ENCODE measurements at places on chromosomes 7 and 10.

GRCh38 chr10:94192974-94193373 is 169.8 kb downstream of the NOC3L start:
- DNase-seq: no peak

DNA sequence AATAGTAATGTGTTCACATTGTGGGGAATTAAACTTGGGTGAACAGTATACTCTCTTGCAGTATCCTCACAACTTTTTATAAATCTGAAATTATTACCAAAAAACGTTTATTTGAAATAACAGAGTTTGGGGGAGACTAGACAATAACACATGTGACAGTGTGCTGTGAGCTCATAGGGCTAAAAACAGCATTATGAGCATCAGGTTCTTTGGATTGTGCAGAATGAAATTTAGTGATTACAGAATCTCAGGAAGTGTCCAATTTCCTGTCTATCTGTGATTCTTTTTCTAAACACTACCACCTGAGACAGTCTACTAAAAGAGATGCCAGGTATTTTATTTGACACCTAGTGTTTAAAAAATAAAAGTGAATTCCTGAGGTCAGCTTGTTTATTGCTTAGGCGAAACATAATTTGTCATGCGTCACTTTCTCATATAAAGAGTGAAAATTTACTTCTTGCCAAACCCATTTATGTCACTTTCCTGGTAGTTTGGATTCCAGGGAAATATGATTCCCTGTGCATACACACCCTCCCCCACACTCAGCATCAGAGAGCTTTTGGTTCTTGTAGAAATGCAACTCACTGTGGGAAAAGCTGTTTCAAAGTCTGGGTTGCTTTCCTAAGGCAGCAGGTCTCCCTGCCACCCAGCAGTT is 71.2 kb downstream of the AOAH start:
- no peak for DNase-seq

DNA sequence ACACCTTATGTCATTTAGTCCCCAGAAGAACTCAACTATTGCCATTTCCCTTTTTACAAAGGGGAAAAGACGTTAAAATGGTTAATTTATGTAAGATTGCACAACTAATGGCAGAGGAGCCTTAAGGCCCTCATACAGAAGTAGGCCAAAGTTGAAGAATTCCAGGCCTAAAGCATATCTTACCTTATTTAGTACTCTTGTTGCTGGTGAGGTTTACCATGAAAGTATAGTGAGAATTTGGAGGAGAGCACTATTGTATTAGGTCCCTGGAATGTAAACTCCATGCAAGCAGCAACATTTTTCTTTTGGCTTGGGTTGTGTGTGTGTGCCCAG is 731 bp upstream of the CRPPA start:
- DNase-seq: no peak

DNA sequence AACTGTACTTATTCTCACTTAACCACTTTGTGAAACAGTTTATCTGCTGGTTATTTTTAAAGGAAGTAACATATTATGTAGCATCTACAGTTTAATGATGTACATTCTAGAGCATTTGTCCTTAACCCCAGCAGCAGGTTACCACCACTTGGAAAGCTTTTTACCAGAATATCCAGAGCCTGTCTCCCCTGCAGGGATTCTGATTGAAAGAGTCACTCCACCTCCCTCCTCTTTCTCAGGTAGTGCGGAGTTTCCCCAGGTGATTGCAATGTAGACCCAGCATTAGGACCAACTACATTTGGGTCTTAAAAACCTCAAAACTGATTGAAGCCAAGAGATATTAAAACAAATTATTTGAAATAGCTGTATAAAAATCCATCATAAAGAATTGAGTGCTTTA is 53.1 kb downstream of the NRG3 start:
- DNase-seq: no peak

GRCh38 chr10:128027306-128027705 is 98.9 kb downstream of the MKI67 start:
- no peak for DNase-seq

DNA sequence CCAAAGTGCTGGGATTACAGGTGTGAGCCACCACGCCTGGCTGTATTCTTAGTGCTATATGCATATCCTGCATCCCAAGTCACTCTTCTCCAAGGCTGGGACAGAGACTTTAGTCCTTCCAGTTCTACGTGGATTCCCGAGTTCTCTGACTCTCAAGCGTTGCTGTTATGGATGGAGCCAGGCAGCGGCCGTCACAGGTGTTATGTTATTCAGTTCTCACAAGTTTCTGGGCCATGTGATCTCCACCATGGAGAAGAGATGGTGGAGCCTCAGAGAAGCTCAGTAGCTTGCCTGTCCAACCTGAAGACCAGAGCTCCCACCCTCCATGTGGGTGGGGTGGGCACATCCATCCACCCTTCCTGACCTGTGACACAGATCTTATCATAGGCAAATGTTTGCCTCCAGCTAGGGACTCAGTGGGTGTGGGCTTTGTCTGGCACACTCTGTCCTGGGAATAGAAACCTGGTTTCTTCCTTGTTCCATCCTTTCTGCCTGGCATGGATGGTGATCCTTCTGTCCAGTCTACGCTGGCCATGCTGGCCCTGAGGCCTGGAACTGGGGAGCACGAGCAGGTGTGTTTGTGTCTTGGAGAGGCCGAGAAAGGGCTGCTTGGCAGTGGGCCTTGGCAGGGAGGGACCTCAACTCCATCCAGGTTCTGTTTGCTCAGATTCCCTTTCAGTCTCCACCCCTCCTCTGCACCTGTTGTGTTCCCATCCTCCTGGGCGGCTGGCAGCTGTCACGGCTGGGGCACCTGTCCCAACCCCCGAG is 55.3 kb downstream of the NEURL1 start:
- DNase-seq: no peak

DNA sequence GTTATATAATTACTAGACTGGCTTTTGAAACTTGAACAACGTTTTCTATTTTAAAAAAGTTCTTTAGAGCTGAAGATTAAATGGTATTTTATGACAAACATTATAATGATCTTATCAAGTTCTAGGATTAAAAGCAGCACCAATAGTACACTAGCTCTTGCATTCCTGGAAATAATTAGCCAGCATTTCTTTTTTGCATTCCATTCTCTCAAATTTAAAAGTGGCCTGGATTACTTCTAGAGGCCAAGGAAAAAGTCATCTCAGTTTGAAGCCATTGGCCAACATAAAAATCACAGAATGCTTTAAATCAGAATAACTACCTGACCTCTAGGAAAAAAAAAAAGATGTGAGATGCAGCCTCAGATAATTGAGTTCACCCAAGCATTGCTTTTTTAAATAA is 1326.4 kb upstream of the SORCS1 start:
- DNase-seq: no peak

DNA sequence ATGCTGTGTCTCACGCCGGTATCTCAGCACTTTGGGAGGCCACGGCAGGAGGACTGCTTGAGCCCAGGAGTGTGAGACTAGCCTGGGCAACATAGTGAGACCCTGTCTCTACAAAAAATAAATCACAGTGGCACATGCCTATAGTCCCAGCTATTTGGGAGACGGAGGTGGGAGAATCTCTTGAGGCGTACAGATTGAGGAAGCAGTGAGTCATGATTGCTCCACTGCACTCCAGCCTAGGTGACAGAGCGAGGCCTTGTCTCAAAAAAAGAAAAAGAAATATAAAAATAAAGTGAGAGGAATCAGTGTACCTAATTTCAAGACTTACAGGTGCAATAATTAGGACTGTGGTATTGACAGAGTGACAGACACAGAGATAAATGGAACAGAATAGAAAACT is 23.9 kb downstream of the SLC25A40 start:
- no peak for DNase-seq

GRCh38 chr10:17907641-17908040 is 44.1 kb upstream of the SLC39A12 start:
- no peak for DNase-seq

GRCh38 chr10:103824281-103824680 is 31.1 kb downstream of the SH3PXD2A start:
- no peak for DNase-seq

DNA sequence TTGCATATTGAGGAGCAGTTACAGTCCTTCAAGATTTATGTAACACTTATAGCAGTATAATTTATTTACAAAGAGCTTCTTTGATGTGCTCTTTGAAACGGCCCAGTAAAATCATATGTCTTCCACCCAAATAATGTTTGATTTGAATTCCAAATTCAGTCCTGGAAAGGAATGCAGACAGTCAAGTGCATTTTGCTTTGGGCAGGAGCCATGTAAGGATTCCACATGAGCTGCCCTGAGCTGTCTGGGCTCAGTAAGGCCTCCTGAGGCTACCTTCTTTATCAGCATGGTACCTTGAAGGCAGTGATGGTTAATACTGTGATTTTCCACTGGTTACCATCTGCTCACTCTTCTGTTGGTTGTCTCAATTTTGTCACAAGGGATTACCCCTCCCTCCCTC is 41.6 kb upstream of the LHFPL3 start:
- DNase-seq: no peak

GRCh38 chr7:27145165-27145913 is 1.9 kb upstream of the HOXA5 start:
- DNase-seq: no peak

- no peak for DNase-seq
Measured at GRCh38 chr10:61410353-61411070, 42.7 kb downstream of the TMEM26 start.

DNA sequence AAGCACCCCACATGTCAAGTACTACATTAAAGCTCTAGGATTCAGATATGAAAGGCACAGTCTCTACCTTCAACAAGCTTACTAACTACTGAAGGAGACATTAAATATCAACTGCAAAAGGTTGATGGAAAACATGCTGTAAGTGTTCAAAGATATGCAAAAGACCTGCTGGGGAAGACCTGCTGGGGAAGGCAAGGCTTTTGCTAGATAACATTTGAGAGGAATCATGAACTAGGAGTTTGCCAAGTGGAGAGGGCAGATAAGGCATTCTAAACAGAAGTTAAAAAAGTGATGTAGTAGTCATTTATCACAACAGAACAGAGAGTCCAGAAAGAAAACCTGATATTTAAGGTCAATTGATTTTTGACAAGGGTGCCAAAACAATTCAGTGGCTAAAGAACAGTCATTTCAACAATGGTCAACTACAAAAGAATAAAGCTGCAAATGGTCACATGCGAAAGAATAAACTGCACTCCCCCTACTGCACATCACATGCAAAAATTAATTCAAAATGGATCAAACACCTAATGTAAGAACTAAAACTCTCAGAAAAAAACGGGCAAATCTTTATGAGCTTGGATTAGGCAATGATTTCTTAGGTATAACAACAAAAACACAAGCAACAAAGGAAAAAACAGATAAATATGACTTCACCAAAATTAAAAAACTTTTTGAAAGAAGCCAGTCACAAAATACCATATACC is 23.0 kb upstream of the MSS51 start:
- no peak for DNase-seq

- DNase-seq: no peak
Measured at GRCh38 chr7:51366930-51367613, 50.5 kb upstream of the COBL start.

- no peak for DNase-seq
Measured at GRCh38 chr10:118944959-118945633, 84.4 kb upstream of the NANOS1 start.

DNA sequence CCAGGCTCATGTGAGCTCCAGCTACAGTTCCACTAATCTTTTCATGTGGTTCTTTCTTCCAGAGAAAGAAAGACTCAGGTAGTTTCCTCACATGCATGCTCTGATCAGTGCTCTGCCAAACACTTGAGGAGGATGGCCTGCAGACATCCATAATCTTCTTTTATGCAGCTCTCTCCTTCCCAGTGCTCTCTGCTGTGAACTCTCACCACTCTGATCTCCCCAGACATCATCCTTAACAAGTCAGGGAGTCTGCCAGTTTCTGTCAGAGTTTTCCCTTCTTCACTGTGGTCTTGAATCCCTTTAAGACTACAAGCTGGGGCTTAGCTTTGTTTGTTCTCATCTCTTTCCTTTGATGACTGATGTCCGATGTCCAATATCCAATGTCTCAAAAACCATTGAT is 203.4 kb upstream of the PRKCQ start:
- DNase-seq: no peak

- DNase-seq: no peak
Measured at GRCh38 chr7:91767820-91768219, 112.7 kb downstream of the MTERF1 start.

DNA sequence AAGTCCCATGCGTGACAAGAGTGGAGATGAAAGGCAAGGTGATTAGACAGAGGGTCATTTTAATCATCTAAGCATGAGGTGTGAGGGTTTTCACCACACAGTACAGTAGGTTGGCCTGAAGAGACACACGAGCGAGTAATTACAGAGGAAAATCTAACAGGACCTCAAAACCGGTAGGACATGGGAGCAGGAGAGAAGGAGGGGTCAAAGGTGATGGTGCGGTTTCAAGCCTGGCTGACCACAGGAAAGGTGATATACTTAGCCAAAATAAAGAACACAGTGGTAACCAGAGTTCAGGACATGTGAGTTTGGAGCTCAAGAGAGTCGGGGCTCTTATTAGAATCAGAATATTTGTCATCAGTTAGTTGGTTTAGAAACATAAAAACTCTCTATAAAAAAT is 20.0 kb downstream of the GLI3 start:
- DNase-seq: no peak
